ENCODE measurements at places on chromosomes 5 and 9.

- no peak for DNase-seq
These were observed 145.3 kb upstream of the SMARCA2 start for GRCh38 chr9:1869843-1870242.

GRCh38 chr9:74643303-74643923 lies 146.3 kb downstream of the RORB start:
- DNase-seq: no peak

DNA sequence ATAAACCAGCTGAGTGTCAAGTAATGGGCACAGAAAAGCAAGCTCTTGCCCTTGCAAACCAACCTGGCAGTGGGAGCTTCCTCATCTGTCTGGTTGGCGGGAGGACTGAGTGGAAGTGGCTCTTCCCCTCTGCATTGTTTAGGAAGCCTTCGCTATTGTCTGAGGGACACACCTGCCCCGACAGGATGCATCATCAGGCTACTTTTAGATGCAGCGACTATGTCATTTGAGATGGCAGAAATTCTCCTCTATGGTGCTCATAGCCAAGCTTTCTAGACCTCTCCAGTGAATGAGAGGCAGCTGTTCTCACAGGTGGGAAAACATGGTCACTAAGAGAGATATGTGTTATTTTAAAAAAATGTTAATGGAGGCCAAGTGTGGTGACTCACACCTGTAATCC lies 104.0 kb downstream of the DOCK8 start:
- no peak for DNase-seq

DNA sequence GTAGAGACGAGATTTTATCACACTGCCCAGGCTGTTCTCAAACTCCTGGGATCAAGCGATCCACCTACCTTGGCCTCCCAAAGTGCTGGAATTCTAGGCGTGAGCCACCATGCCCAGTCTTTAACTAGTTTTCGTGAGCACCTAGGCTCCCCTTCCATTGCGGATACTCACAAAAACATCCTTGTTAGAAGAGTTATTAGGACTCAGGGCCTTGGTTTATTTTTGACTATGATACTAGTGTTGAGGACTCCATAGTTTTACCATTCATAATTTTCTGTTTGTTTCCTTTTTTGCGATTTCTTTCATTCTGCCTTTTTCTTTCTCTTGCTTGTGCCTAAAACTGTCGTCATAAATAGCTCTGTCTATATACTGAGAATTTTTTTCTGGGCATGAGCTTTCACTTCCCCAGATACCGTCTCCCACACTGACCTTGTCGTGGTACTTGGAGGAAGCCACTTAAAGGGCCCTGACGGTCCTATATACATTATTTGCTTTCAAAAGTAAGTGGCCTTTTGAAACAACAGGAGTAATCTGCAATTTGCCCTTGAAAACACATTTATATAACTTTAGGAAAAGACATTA lies 5.2 kb downstream of the F2R start:
- DNase-seq: no peak

- no peak for DNase-seq
These were observed 14.2 kb downstream of the ANXA1 start for GRCh38 chr9:73165911-73166310.

DNA sequence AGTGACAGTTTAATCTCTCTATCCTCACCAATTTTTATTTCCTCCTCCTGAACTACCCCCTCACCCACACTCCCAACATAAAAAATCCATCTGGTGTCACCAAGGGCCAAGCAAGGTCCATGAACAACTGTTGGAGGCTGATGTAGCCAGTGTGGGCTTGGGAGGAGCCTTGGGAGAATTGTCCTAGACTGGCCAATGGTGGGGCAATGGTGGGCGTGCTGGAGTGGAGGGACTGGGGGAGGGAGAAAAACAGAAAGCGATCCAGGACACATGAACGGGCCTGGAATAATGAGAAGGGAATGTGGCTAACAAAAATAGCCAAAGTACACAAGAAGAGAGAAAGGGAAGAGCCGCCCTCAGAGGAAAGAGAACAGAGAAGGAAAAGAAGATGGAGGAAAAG lies 272.6 kb downstream of the ENC1 start:
- DNase-seq: no peak

DNA sequence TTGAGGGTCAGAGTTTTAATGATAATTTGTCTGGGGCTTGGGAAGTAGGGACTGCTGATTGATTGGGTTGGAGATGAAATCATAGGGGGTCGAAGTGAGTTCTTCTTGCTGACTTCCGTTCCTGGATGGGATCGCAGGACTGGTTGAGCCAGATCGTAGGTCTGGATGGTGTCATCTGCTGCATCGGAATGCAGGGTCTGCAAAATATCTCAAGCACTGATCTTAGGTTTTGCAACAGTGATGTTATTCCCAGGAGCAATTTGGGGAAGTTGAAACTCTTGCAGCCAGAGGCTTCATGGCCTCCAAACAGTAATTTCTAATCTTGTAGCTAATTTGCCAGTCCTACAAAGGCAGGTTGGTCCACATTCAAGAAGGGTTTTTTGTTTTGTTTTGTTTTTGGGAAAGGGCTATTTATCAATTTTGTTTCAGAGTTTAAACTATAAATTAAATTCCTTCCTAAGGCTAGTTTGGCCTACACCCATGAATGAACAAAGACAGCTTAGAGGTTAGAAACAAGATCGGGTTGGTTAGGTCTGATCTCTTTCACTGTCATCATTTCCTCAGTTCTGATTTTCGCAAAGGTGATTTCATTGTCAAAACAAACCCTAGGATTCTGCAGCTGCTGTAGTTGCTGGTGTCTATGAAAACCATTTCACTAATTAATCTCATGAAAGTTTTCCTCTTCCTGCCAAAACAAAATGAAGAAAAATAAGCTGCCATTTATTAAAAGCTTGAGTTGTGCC lies 388.0 kb downstream of the TMEM232 start:
- DNase-seq: no peak

- DNase-seq: no peak
These were observed 1055.5 kb upstream of the DMAC1 start for GRCh38 chr9:8855046-8855445.

- no peak for DNase-seq
These were observed 65.9 kb upstream of the FCN2 start for GRCh38 chr9:134814598-134815215.

GRCh38 chr5:94362857-94363256 lies 255.5 kb downstream of the KIAA0825 start:
- DNase-seq: no peak

GRCh38 chr5:111347021-111347420 lies 122.8 kb downstream of the CAMK4 start:
- DNase-seq: no peak

All from C1 segment of cervical spinal cord (tissue), 14 donors.